ENCODE measurements at places on chromosomes 12 and 14.

DNA sequence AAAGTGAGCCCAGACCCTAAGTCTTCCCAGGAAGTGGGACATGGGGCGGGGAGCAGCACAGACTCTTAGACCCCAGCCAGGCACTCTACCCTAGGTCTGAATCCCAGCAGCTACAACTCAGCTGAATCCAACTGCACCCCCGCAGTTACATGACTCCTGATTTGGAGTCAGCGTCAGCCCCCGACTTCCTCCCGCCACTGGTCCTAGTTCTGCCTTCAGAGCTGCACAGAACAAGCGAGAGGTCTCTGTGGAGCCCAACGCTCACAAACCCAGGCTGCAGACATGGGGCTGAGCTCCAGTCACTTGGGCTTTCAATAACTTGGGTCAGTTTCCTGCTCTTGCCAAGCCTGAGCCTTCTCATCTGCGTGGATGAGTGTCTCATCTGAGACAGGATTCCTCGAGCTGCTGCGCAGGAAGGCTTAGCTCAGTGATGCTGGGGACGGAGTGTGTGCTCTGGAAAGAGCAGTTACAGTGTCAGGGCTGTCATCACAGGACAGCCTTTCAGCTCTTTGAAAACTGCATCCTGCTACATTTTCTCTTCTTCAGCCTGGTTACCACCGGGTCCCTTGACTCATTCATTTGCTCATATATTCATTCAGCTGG lies 30.6 kb upstream of the NXPH4 start:
- DNase-seq = no peak

GRCh38 chr14:53032161-53032803 lies 81.4 kb upstream of the FERMT2 start:
- no peak for DNase-seq

GRCh38 chr12:28040246-28040645 lies 67.7 kb upstream of the PTHLH start:
- no peak for DNase-seq

GRCh38 chr12:50533203-50533584 lies 28.4 kb downstream of the DIP2B start:
- DNase-seq = no peak

DNA sequence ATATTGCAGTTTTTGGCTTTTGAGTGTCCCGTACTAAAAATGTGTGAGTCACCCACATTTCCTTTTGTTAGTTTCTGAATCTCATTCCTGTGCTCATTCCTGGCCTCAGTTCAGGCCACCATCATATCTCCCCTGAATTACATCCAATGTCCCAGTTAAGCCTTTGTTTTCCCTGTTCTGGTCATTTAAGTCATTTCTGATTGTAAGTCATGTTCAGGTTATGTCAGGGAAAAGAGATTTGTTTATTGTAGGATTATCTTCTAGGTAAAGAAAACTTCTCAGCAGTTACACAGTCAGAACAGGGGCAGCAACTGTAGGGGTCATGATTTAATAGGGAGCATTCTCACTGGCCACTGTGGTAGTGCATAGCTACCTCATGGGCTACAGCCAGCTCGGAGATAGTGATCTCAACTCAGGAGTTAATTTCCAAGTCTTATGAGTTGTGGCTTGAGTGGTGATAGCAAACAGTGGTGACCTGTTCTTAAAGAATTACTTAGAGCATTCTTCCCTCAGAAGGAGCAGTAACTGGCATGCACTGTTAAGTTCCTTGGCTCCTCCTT lies 6.7 kb downstream of the DDX47 start:
- no peak for DNase-seq

Data from stimulated activated CD8-positive, alpha-beta memory T cell treated with anti-CD3 and anti-CD28 coated beads, Interleukin-4, amount 100 ng/mL, for 4 hours (primary cell).